ENCODE measurements at places on chromosomes 7 and 10.
A peak's percentile ranks its signal among the peaks of the same experiment; 100 is the strongest.

DNA sequence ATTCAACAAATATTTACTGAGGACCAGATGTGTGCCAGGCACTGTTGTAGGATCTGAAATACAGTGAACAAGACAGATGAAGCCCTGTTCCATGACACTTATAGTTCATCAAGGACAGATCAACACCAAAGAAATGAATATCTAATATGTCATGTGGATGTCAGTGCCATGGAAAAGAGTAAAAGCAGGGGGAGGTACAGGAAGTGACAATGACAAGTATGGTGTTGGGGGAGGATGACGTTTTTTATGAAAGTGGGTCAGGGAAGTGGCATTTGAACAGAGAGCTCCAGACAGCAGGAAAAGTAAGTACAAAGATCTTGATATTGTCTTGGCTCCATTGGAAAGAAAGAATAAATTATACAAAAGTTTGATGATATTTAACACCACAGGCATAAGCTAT, 7.0 kb upstream of the SFMBT2 start:
- DNase-seq = no peak

GRCh38 chr7:19235680-19236079, 90.5 kb upstream of the FERD3L start:
- no peak for DNase-seq

GRCh38 chr7:91894781-91895480, 14.4 kb upstream of the MTERF1 start:
- no peak for DNase-seq

DNA sequence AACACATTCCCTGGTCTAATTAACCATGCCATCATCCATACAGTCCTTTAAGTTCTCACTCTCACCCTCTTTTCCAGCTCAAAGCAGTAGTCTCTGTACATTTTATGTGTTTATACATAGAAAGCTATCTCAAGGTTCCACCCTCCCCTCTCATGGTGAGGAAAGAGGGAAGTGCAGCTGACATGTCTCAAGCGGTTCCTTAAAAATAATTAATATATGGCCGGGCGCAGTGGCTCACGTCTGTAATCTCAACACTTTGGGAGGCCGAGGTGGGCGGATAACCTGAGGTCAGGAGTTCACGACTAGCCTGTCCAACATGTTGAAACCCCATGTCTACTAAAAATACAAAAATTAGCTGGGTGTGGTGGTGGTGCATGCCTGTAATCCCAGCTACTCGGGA, 36.7 kb downstream of the ZC3HAV1 start:
- no peak for DNase-seq

DNA sequence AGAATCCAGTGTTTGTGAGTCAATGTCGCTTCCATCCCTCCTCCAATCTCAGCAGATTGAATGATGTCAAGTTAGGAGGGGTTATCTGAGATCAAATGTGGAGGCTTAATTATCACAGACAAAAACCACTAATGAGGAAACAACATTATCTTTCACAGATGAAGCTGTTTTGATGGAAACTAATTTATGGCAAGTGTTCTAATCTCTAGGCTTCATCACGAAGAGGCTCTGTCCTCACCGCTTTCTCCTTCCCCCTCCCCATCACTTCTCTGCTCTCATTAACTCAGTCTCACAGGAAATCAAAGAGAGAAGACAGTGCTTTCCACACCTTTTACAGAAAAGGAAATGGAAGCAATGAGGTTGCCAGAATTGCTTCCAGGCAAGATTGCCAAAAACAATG, 283.7 kb downstream of the BMPER start:
- no peak for DNase-seq

GRCh38 chr10:93072713-93073538, 767 bp upstream of the CYP26A1 start:
- DNase-seq = no peak

DNA sequence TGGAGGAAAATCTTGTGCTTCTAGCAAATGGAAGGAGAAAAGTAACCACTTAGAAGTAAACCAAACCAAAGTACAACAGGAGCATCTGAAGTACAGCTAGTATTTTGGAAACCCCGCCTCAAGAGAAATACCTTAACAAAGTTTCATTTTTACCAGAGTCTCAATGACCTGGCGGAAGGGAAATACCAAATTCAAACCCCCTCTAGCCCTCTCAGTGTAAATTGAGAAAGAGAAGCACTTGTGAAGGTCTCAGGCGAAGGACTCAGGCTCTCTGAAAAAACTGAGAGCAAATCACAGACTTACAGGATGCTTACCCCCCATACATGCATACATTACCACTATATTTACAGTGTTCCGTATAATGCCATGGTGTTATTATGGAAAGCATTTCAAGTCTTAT, 70.1 kb downstream of the ZPBP start:
- no peak for DNase-seq

DNA sequence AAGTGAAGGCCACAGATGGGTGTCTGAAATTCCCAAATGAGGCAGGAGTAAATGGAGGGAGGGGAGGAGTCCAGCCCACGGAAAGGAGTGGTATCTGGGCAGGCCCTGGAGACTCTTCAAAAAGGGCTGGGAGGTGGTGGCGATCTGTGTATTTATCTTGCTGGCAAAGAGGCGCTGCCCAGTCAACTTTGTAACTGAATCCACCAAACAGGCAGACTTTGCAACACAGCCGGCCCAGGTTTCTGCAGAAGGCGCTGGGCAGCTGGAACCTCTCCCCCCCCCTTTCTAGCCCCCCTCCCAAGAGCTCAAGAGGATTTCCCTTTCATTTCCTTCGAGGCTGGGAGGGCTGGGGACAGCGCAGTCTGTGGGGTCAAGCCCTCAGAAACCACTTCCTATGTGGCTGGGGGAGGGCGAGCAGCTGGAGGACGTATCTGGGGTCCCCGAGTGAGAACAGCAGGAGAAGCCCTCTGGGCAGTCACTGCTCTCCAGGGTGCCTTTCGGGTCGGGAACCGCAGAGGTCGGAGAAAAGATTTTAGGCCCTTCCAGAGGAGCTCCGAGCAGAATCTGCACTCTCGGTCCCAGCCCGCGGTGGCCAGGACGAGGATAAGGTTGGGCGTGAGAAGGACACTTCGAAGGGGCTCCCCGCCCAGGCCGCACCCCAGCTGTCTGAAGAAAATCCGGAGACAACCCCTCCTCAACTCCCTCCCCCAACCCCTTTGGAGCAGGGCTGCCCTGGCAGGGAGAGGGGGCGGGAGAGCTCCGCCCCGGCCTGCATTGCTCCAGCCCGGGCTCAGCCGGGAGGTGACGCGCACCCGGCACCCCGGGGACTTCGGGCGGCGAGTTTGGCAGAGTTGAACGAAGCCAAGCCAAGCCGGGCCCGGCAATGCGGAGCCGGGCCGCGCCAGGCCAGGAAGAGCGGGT, 965 bp downstream of the ZCCHC24 start:
- DNase-seq = peak; percentile 55

DNA sequence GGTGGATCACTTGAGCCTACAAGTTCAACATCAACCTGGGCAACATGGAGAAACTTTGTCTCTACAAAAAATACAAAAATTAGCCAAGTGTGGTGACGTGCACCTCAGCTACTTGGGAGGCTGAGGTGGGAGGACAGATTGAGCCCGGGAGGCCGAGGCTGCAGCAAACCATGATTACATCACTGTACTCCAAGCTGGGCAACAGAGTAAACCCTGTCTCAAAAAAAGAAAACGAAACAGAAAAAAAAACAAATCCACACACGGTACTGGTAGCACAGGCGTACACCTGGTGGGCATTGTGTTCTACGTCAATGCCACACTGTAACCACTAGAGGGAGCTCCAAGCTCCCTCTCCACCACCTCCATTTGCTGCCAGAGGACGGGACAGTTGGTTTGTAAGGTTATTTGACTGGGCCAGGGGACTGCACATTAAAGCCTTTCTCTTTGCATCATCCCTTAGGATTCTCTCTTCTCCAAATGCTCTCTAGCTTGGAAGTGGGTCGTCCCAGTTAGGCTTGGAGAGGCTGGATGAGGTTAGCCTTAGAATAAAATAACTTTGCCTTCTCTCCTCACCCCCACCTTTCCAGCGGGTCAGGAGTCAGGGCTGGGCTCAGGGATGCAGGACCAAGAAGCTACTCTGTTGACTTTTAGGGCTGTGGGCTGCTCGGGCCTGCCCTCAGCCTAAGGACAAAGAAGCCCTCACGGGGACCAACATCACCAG, 130.8 kb downstream of the SORBS1 start:
- peak; percentile 34 for DNase-seq

- DNase-seq = peak; percentile 41
These were observed 65.5 kb downstream of the FAM53B start for GRCh38 chr10:124678557-124679240.

GRCh38 chr10:101829561-101830315, 11.5 kb upstream of the OGA start:
- DNase-seq = peak; percentile 63

GRCh38 chr10:86167762-86168128, 198.8 kb downstream of the GRID1 start:
- DNase-seq = no peak

DNA sequence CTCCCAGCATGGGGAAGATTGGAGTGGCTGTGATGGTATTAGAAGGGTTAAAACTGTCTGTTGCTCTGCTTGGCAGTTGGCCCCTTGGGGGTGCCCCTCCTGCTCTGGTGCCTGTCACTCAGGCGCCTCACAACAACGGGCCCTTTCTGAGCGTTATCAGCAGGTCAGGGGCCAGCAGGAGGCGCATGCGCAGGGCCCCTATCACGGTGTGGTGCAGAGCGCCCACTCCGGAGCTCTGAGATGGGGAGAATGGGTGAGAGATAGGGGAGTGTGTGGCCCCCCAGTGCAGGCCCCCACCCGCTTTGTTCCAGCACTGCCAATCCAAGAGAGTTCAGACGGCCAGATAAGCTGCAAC, 24.8 kb downstream of the GBX1 start:
- DNase-seq = no peak

GRCh38 chr10:19491166-19491565, 325.1 kb upstream of the PLXDC2 start:
- no peak for DNase-seq

DNA sequence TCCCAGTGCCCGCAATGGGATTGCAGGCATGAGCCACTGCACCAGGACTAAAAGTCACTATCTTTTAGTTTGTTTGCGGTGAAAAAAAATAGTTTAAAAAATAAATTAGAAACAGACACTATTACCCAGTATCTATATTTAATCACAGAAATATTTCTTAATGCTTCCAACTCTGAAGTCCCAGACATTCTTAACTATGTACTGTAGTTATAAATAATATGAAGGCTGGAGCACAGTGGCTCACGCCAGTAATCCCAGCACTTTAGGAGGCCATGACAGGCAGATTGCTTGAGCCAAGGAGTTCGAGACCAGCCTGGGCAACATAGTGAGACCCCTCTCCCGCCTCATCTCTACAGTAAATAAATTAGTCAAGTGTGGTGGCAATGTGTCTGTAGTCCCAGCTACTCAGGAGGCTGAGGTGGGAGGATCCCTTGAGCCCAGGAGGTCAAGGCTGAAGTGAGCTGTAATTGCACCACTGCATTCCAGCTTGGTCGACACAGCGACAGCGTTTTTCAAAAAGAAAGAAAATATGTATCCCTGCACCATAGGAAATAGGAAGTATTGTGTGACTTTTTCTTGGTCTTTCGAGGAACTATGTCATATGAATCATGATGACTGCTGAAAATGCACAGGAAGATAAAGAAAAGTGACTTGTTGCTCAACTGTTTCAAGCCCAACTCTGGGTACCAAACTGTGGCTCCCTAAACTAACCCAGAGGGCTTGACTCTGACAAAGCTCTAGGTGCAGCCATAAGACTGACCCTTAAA, 74.9 kb upstream of the STEAP1B start:
- DNase-seq = no peak

Data from activated naive CD4-positive, alpha-beta T cell treated with Interleukin-2 at 50 U/mL for 16 hours (primary cell).